ENCODE measurements at places on chromosomes 12 and 14. TPM values are rescaled to one million over a fixed set of nuclear protein-coding genes. Genes with fewer than 3 reads are reported as not detected.
A peak's percentile ranks its signal among the peaks of the same experiment; 100 is the strongest.

DNA sequence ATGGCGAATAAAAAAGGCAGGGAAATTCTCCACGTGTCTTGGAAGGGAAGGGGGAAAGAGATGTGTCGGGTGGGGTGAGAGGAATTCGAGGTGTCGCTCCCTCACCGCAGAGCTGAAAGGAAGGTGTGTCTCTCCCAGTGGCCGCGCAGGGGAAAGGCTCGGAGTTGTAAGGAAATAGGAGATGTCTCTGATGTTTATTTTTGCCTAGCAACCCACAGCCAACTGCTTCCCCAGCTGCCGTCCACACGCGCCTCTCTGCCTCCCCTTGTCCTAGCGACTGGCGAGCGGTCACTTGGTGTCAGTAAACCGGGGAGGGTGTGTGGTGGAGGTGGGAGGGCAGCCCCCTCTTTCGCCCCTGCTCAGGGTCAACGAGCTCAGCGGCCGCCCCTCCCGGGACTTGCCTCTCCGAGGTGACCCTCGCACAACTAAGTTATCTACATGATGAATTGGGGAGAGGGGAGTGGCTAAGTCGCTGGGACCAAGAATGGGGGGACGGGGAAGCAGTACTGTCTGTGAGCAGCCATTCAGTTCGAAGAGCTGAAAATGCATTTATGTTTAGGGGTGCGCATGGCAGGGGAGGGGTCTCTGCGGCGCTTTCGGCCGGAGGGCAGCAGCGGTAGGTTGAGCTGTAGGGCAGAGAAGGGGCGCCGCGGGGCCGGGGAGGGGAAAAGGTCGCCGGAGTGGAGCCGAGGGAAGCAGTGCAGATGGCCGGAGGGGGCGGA is 585 bp upstream of the DYRK2 start:
- DNase-seq, result peak; percentile 54

- DNase-seq, result no peak
Observed at GRCh38 chr12:42463671-42464070, 125.9 kb downstream of the PRICKLE1 start.

DNA sequence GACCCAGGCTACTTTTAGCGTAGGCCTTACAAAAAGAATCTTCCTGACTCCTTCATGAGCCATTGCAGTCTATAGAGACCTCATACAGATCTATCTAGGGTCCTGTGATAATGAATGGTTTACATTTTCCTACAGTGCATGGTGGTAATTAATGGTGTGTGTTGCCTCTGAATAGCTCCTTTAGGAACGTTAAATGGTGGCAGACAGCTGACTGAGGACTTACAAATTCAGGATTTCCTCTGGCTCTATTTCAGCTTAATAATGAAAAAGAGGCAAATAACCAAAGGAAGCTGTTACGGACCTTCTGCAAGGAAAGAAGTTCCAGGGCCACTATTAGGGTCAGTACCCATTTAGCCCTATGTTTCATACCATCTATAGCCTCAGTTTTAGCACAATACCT is 5.1 kb downstream of the IKBIP start:
- no peak for DNase-seq

- DNase-seq, result no peak
Observed at GRCh38 chr12:89140602-89141238, 211.6 kb downstream of the DUSP6 start.

DNA sequence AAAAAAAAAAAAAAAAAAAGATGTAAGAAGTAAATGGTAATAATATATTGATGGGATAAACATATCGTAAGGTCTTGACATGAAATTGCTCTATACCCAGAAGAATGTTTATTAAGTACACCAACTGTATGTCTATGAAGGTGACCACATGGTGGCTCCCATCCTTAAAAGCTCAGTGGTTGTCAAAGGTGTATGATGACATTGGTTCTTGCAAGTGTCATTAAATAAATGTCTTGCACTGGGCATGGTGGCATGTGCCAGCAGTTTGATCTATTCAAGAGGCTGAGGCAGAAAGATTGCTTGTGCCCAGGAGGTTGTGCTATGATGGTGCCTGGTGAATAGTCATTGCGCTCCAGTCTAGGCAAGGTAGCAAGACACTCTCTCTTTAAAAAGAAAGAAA is 10.4 kb downstream of the CCT2 start:
- no peak for DNase-seq

DNA sequence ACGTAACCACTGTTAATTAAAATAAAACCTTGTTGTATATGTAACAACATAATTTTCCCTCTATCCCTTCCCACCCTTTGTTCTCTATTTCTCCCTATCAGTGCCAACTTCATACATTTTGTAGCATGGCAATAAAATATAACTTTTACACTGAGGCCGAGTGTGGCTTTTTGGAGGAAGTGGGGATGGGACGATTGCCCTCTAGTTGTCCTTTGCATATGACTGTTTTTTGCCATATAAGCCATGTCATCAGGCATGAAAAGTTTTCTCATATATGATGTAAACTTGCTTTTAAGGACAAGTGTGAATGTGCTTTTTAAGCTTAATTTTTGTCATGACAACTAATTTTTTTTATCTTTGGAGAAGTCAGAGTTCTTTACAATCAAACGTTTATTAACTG is 6.2 kb upstream of the CCT2 start:
- no peak for DNase-seq

DNA sequence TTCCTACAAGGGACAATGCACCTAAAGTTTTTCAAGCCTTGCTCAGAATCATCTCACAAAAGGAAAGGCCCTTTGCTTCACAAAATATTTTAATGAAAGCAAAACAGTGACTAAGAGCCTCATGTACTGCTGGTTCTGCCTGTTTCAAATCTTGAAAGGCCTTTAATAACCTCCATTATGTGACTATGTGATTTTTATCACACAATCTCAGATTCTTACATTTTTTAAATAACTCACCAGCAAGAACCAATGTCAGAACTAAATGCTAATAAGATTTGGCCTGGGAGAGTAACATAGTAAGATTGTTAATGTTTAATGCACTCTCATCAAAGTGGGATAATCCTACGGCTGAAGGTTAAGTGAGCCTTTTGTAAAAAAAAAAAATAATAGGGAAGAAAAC is 378.9 kb downstream of the RGS6 start:
- DNase-seq, result no peak

DNA sequence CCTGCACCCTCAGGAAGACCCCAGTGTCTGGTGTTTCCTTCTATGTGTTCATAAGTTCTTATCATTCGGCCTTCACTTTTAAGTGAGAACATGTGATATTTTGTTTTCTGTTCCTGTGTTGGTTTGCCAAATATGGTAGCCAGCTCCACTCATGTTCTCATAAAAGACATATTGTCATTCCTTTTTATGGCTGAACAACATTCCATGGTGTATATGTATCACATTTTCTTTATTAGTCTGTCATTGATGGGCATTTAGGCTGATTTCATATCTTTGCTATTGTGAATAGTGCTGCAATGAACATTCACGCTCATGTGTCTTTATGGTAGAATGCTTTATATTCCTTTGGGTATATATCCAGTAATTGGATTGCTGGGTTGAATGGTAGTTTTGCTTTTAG is 645.1 kb downstream of the SLC16A7 start:
- DNase-seq, result no peak

GRCh38 chr12:14647028-14647750 is 49.2 kb downstream of the GUCY2C start:
- no peak for DNase-seq

- DNase-seq, result no peak
Observed at GRCh38 chr14:94654071-94654861, 42.1 kb downstream of the SERPINA3 start.

Gene EPYC
- not detected for total RNA-seq

Gene EIF2S3B
- 0.62 TPM for total RNA-seq

All from CD4-positive, CD25-positive, alpha-beta regulatory T cell (primary cell).